Posterior vena cava (tissue), 2 donors: ENCODE measurements at places on chromosomes 5 and 9. TPM values are rescaled to one million over a fixed set of nuclear protein-coding genes. Genes with fewer than 3 reads are reported as not detected.

GRCh38 chr5:97840643-97841042 is 657.6 kb upstream of the RIOK2 start:
- DNase-seq: no peak

GRCh38 chr5:142245786-142246185 is 79.0 kb downstream of the SPRY4 start:
- DNase-seq: no peak

DNA sequence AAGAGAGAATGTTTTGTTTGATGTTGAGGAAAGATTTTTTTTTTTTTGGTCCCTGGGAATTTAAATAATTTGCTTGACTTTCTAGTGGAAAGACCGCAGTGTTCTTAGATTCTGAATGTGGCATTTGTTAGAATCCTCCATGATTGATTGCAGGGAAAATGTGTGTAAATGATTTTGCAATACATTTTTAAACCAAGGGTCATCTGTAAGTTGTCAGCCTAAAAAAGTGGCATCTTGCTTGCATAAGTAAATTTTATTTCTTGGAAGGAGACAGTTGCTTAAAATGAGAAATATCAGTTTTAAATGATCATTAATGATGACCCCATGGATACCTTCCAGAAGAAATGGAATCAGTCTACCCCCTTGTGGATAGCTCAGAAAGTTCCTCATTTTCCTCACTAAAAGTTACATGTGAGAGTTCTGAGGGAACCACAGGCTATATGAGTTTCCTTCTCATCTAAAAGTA is 105.1 kb upstream of the SLC25A48 start:
- DNase-seq: no peak

GRCh38 chr9:3906437-3907213 is 380.8 kb upstream of the RFX3 start:
- no peak for DNase-seq

GRCh38 chr5:155416765-155417164 is 403.2 kb downstream of the KIF4B start:
- no peak for DNase-seq

Gene SMIM23
- total RNA-seq: not detected

Gene PCDHGB6
- 8.5 TPM for total RNA-seq

Gene COL15A1
- 126 TPM for total RNA-seq

Gene CRHBP
- 0.83 TPM for total RNA-seq
